Right renal pelvis (tissue), 4 donors: ENCODE measurements at places on chromosomes 7 and 10.
A peak's percentile ranks its signal among the peaks of the same experiment; 100 is the strongest.

DNA sequence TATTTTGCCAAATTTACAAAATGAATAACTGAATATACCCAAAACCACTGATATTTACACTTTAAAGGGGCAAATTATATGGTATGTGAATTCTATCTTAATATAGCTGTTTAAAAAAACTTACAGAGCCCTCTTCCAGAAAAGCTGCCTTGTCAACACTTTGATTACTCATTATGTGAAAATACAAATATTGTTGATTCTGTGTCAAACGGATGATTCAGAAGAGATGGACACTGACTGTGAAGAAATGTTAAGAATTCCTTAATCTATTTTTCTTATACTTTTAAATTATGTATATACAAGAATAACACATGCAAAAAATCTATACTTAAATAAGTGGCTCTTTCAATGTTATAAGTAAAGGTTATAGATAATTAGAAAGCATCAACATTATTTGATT lies 41.5 kb downstream of the SMURF1 start:
- no peak for DNase-seq

- DNase-seq: no peak
Measured at GRCh38 chr10:5105626-5106025, 11.4 kb downstream of the AKR1C3 start.

GRCh38 chr7:25862261-25863004 lies 289.6 kb upstream of the NFE2L3 start:
- DNase-seq: peak; percentile 97

DNA sequence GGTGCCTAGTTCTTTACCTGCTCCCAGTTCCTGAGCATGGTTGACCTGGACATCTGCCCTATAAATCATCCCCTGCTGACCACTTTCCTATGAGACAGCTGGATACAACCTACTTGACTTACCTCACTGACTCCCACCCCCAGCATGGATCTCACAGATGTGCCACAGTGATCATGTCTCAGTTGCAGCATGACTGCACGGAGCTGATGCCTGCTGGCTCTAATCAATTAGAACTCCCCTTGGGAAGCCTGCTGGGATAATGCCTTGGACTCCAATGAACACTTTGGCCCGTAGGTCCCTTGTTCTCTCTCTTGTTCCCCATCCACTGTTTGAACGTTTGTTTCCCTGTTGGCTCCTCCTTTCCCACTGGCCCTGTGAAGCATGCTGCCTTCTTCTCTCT lies 271.2 kb upstream of the IGFBP3 start:
- DNase-seq: no peak

GRCh38 chr7:140034421-140034820 lies 28.3 kb downstream of the PARP12 start:
- no peak for DNase-seq

DNA sequence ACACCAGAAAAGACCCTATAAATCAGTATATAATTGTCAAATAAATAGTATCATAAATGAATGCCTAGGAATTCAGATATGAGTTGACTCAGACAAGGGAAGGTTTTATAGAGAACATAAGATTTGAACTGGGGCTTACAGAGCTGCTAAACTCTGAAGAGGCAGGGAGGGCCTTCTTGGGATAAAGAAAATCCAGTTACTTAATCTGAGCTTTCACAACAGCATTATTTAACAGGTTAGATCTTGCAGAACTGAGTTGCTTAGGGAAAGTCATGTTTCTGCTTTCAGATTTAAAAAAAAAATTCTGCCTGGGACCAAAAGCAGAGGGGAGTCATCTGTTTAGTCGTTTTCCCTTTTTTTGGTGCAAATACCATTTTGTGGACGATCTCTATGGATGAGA lies 594.8 kb upstream of the FZD8 start:
- DNase-seq: no peak

DNA sequence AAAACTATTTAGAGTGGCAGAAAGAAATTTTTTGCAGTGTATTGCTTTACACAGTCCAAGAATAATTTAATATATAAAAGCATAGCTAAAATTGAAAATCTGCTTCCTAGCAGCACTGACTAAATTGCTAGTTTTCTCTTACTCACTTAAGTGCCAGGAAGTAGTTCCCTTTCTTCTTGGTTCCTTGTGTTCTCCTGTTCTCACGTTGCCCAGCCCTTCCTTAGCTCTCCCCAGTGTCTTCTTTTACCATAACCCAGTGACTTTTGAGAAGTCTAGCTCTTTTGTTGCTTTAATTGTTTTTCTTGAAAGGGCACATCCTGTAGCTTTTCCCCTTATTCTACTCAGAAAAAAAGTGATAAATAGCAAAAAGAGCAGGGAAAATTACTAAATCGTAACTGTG lies 215.5 kb downstream of the THSD7A start:
- no peak for DNase-seq

DNA sequence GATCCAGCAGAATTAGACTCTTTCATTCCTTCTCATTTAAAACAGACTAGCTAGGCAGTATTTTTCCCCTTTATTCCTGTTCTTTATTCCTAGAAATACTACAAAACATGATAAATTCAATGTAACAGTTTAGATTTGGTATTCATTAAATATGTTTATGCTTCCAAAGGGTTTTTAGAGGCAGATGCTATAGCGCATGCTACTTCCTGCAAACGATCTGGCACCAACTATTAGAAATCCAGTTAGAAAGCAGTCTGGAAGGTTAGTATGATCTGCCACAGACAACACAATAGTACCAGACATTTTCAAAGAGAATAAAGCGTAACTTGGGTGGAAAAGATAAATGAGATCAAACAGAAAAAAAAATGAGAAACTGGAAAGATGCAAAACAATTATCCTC lies 63.5 kb upstream of the PTN start:
- DNase-seq: no peak

DNA sequence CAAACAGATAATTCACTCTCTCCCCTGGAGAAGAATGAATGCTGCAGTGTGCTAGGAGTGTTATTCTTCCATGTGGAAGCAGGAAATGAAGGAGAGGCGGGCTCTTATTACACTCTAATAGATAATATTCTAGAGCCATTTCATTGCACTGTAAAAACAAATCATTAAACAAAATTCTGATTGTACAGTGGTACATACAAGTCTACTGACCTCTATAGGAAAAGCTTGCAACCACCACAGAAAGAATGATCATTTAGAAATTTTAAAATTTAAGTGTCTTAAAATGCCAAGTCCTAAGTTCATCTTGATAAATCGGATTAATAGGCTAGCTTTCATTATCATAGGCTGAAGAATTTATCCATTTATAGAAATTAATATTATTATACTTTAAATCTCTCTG lies 960.3 kb upstream of the LRRN3 start:
- no peak for DNase-seq

DNA sequence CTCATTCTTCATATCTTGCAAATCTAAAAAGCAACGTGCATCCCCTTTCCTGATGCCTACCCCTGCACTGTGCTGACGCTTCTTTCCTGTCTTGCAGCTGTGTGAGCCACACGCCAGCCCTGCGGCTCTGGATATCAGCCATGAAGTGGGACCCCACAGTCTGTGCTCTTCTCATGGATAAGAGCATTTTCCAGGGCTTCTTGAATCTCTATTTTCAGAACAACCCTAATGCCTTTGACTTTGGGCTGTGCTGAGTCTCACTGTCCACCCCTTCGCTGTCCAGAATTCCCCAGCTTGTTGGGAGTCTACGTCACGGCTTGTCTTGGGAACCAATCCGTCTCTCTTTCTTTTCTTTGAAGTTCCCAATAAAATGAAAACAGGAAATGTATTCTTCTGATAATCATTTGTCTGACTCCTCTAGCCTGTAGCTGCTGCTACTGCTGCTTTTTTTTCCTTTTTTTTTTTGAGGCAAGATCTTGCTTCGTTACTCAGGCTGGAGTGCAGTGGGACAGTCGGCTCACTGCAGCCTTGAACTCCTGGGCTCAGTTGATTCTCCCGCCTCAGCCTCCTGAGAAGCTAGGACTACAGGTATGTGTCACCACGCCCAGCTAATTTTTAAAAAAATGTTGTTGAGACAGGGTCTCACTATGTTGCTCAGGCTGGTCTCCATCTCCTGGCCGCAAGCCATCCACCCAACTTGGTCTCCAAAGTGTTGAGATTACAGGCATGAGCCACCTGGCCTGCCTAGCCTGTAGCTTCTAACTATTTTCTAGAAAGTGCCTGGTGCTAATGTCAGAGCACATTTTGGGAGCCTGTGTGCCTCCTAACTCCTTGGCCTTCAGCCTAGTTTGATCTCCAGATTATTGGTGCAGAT lies 30.3 kb downstream of the GSTO2 start:
- no peak for DNase-seq

GRCh38 chr10:110783509-110784107 lies 88.1 kb upstream of the PDCD4 start:
- no peak for DNase-seq

- no peak for DNase-seq
Measured at GRCh38 chr10:50416881-50417280, 165.6 kb upstream of the ASAH2 start.

DNA sequence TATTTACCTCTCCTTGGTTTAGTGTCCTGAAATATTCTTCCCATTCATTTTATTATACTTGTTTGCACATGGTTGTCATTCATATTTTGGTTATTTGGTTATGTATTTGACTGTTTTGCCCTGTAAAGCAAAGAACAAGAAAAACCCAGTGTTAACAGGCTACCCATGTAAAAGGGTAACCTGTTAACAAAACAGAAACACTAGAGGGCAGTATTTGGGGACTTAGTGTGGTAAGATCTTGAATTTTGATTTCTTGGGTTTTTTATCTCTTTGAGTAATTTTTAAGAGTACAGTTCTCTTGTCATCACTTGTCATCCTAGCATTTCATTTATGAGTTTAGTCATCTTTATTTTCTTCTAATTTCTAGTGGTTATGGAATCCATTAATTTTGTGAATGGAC lies 51.3 kb downstream of the POLL start:
- no peak for DNase-seq

DNA sequence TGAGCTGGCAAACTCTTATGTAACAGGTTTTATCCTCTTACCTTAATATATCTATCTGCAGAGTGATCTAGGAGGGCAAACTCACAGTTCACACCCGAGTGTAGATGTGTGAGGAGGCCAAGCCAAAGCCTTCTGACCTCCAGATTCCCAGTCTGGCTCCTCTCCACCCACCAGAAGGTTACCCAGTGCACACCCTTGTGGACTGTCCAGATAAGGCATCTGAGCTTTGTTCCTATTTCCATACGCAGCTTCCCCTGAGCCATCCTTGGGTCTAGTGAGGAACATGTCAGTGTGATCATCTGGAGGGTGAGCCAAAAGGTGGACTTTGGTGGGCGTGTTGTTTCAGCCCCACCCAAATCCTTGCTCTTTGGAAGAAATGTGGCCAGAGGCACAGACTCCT lies 203.0 kb upstream of the MEOX2 start:
- DNase-seq: no peak

DNA sequence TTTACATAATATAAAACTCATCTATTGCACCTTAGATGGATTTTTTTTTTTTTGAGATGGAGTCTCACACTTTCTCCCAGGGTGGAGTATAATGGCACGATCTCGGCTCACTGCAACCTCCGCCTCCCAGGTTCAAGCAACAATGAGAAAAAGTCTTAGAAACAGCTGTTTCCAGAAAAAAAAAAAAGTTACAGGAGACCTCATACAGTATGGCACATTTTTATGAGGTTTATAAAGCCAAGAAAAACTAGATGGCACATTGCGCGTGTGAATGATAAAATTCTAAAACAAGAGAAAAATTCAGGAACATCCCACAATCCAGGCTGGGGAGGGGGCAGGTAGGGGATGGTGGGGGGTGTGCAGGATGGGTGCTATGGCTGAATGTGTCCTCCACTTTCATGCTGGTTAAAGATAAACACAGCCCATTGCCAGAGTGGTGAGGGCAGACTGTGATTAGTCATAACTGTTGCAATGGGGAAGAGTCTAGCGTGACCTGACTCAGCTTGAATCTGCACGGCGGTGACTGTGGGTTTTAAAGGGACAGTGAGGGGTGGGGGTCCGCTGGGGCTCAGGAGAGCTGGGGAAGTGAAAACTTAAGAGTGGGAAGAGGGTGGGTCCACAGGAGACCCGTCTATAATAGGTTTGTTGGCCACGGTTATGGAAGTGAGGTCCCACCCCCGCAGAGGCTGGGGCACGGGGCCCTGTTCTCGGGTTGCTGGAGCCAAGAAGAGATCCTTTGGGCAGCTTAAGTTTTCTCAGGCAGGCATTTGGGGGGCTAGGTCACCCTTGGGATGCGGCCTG lies 11.9 kb upstream of the LRRC27 start:
- no peak for DNase-seq

- DNase-seq: no peak
Measured at GRCh38 chr7:99032928-99033327, 111.0 kb downstream of the SMURF1 start.

GRCh38 chr7:139845443-139845805 lies 16.4 kb downstream of the TBXAS1 start:
- DNase-seq: no peak

DNA sequence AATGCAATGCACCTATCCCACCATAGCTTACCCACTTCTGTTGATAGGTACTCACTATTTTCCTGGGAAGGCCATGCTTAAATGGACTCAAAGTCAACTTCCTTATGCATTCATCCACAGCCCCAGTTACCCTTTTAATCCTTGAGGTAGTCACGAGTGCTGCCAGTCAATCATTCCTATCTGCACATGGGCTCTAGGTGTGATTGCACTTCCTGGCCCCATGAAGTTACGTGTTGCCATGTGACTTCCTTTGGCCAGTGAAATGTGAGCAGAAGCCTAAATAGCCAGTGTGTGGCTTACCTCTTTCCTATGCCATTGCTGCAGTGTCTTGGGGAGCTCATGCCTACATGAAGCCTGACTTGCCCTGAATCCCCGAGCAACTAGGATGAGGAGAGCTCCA lies 23.5 kb upstream of the EIF5AL1 start:
- no peak for DNase-seq

DNA sequence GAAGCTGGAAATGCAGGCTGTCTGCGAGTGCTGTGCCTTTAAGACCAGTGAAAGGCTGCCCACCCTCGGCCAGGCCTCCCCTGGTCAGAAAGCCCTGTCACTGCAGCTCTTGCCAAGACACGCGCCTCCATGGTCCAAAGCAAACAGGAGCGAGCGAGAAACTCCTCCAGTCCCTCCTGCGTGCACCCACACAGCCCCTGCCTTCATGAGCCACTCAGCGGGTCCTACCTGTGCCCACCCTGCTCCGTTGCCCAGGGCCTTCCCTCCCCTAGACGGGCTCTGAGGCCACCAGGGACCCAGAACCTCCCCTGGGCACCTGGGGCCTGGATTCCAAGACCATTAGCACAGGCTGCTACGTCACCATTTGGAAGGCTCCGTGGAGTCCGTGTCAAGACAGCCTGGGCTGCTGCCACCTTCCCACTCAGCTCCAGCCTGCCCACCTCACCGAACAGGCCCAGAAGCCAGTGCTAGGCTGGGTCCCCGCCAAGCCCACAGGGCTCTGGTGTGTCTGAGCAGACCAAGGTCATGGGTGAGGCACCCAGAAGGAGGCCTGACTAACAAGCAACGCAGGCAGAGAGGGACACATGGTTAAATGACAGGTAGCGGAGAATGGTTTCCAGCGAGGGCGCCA lies 144.5 kb downstream of the NEURL1 start:
- no peak for DNase-seq

DNA sequence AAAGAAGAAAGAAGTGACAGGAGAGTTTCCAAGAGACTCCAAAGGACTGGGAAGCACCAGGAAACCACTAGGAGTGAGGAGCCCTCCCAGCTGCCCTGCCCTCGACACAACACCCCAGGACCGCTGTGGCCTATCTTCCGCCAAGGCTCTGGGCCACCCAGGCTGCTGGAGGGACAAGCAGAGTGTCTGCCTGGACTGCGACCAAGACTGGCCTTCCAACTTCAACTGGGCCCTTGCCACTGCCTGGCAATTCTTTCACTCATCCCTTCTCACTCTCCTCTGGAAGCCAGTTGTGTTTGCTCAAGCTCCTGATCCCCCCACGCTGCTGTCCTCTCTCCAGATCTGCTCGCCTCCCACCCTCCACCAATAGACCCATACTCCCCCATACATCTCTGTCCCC lies 10.2 kb downstream of the KIAA1549 start:
- no peak for DNase-seq

- peak; percentile 7 for DNase-seq
Measured at GRCh38 chr10:59708816-59709394, 745 bp downstream of the SLC16A9 start.
